Left colon (tissue), 2 donors: ENCODE measurements at places on chromosomes 3 and 15. TPM values are rescaled to one million over a fixed set of nuclear protein-coding genes. Genes with fewer than 3 reads are reported as not detected.
A peak's percentile ranks its signal among the peaks of the same experiment; 100 is the strongest.

DNA sequence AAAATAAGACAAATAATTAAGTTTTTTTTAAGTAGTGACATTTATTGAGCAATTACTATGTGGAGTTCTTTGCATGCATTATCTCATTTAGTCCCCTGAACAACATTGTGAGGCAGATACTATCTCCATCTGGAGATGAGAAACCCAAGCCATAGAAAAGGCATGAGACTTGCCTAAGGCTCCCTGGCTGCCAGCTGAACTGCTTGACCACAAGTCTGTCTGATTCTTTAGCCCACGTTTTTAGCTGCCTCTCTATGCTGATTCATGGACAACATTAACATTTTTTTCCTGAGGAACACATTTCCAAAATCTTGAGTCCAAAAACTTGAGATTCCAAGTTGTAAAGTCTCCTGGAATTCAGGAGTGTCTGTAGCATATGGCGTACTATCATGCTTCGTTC lies 263.6 kb upstream of the GOLGA6L4 start:
- no peak for DNase-seq

- DNase-seq: no peak
These were observed 306.4 kb downstream of the MAGI1 start for GRCh38 chr3:65732051-65732935.

DNA sequence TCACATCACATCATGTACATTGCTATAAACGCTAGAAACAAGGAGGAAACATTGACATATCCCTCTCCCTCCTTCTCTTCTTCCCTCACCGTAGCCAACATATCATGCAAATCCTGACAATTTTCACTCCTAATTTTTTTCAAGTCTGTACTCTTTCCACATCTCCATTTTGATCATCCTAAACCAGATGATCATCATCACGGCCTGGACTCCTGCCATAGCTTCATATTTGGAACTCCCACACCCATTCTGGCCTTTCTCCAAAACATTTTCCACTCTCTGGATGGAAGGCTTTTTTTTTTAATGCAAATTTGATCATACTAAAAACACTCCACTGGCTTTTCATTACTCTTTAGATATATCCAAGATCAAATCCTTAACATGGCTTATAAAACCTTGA lies 248.0 kb upstream of the CNTN3 start:
- DNase-seq: no peak

DNA sequence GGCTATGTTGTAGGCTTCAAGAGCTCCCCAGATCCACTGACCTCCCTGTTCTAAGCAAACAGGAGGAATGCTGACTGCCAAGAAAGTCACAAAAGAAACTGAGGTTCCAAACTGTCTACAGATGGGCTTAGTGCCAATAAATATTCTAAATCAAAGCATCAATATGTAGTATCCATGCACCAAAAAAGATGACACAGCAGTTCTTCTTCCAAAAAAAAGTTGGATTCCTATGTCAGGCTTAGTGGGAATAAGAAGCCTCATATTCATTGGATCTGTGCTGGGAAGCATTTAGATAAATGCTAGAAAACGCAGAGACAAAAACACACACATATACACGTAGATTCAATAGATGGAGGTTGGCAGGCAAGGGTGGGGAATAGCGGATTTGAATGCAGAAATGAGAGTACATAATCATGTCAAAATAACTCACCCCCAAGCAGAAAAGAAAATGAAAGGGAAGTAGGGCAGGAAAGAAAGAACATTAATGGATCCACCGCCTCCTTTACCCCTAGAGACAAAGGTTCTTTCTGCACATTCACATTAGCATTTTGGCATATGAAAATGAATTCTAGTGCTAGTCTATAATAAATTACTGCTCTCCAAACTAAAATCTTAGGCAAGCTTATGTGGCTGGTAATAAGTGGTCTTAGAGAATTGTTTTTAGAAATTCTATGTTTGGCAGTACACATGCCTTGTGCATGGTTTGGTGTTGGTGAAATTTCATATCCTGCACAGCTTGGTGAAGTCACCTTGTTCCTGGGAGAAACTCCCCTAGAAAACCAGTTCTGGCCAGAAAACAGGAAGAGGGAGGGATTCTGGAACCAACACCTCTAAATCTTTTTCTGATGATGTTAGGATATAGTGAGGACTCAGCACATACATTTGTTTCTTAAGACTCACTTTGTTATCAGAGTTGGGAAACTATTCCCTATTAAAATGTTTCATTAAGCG lies 283.4 kb downstream of the LSAMP start:
- no peak for DNase-seq

DNA sequence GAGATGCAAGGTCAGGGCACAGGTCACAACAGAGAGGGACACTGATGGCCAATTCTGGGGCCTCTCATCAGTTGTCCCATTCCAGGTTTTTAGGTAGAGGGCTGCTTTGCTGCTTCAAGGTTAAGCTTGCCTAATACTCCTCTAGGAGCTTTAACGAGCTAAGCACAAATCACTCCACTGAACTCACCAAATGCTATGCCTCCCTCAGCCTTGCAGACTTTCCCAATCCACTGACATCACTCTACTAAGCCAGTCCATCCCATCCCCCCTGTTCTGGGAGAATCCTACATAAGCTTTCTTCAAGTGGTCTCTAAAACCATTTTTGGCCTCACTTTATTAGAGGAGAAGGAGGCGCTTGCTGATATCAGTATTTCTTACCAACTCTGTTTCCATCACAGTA lies 24.8 kb upstream of the PDCD6IP start:
- no peak for DNase-seq

DNA sequence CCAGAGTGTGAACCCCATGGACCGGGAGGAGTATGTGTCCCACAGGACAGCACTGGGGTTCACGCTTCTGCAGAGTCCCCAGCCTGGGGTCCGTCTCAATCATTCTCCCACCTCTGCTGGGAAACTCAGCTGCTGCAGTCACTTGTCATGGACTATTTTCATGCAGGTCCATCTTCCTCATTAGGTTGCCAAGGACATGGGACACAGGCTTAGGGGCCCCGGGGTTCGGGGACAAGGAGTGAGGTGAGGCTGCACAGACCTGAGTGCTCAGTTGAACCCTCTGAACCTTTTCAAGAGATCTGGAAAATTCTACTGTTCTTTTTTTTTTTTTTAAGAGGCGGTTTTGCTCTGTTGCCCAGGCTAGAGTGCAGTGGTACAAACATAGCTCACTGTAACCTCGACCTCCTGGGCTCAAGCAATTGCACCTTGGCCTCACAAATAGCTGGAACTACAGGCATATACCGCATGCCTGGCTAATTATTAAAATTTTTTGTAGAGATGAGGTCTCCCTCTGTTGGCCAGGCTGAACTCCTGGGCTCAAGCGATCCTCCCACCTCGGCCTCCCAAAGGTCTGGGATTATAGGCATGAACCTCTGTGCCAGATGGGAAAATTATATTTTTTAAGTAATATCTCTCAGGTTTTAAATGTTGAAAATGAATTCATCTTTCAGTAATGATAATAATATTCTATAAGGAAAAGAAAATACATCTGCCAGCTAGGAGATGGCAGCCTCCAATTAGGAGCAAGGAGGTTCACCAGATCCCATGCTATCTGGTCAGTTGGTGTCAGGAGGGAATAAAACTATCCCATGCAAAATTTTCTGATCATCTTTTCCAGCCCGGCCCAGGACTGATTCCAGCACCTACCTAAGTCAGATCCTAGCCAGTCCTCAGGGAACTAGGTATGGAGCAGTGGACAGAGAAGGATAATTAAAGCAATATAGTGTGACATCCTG lies 45.2 kb downstream of the RPN1 start:
- no peak for DNase-seq

GRCh38 chr3:119333773-119334509 lies 39.8 kb downstream of the ARHGAP31 start:
- no peak for DNase-seq

CPLX3 gene
- 0.15 TPM for total RNA-seq

DNA sequence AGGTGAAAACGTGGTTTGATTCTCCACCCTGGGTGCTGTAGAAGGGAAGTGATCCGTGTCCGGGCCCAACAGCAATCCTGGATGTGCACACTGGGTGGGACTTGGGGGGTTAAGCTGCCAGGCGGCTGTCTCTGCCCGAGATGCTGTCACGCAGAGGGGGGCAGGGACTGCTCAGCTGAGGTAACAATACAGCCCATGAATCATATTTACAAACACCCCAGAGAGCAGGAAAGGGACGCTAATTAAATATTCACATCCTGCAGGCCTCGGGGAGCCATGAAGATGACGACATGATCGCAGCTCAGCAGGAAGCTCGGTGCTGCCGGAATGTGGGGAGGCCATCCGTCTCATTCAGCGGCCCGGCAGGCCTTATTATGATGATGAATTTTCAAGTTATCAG lies 17.9 kb upstream of the CRABP1 start:
- no peak for DNase-seq

DNA sequence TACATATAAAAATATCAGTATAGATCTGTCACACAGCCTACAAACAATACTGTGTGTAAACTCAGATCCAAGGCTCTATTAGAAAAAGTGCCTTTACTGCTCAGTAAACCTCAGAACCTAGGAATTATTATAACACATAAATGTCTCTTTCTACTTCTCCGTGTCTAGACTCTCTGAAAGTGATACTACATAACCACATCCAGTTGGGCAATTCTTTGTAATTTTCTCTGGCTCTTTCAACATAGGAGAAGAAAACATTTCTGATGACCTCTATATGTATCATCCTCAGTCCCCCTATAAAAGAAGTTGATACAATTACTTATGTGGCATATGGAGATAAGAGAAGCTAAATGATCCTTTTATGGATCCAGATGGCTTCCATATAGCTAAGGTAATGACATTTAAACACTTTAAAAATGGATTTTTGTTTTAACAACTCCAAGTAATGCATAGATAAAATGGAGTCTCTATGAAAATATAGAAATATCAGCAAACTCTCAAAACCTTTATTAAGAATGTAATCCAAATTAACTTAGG lies 104.5 kb downstream of the LSAMP start:
- DNase-seq: no peak

GRCh38 chr3:116301422-116301821 lies 143.9 kb downstream of the LSAMP start:
- DNase-seq: no peak

DNA sequence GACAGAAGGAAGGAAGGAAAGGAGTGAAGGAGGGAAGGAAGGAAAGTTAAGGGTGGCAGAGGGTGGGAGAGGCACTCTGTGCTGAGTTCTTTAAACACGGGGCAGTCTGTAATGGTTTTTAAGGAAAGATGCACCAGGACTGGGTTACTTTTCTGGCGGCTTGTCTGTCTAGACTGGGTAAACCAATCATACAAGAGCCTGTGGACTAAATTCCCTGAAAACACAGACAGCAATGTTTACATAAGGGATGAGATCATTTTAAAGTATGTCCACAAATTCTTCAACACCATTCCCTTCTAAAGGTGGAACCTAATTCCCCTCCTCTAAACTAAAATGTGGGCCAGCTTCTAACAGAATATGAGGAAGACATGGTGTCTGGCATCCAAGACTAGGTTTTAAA lies 235.5 kb upstream of the IGF1R start:
- DNase-seq: no peak

DNA sequence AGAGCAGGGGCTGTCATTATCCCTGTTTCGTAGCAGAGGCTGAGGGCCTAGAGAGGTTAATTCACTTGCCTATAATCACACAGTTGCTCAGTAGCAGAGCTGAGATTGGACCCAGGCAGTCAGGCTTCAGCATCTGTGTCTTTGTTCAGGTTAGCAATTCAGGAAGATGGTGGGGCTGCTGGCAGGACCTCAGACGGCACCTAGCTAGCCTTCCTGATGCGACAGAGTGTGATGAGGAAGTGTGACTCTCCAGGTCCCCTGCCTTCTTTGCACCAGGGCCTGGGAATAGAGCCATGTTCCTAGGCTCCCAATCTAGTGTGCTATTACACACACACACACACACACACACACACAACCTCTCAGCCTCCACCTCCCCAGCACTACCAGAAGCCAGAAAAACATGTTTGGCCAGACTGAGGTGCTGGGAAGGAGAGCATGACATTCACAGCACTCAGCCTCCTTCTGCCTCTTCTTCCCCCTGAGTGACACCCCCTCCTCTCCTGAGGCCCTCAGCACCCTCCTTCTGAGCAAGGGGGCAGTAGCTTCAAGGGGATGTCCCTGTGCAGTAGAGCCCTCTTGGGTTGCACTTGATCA lies 88.9 kb downstream of the TLE3 start:
- no peak for DNase-seq

GRCh38 chr3:5210926-5211325 lies 23.4 kb downstream of the EDEM1 start:
- no peak for DNase-seq

DNA sequence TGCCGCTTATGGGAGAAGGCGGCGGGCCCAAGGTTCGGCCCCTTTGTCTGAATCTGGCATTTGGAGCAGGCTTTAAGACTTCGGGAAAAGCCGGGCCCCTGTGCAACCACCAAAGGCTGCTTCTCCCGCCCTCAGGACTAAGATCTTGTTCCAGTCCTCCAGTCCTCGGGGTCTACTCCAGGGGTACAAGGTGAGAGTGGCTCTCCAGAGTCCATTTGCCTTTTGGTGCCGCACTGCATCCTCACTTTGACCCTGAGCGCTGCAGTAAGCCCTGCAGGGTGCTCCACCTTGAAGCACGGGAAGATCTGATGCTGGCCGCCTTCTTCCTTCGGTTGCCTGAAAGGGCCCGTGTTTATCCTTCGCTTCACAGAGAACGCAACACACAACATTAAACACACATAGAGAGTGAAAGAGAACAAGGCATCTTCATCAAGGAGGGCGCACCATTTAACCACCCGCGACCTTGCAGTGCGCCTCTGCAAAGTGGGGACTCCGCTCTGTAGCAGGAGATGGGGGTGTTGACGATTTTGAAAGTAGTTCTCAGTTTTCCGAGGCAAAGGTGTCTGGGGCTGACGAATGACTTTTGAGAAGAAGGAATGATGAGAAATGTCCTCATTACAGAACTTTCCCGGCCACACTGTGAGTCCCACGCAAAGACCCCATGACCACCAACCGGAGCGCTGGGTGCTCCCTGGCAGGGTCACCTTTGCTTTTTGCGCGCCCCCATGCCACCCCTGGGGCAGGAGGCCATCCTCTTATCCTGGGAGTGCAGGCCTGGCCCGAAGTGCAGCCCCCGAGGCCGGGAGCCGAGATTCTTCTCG lies 1.0 kb downstream of the PIGZ start:
- DNase-seq: no peak

- no peak for DNase-seq
These were observed 334.5 kb upstream of the KCNMB2 start for GRCh38 chr3:178201714-178202113.

DNA sequence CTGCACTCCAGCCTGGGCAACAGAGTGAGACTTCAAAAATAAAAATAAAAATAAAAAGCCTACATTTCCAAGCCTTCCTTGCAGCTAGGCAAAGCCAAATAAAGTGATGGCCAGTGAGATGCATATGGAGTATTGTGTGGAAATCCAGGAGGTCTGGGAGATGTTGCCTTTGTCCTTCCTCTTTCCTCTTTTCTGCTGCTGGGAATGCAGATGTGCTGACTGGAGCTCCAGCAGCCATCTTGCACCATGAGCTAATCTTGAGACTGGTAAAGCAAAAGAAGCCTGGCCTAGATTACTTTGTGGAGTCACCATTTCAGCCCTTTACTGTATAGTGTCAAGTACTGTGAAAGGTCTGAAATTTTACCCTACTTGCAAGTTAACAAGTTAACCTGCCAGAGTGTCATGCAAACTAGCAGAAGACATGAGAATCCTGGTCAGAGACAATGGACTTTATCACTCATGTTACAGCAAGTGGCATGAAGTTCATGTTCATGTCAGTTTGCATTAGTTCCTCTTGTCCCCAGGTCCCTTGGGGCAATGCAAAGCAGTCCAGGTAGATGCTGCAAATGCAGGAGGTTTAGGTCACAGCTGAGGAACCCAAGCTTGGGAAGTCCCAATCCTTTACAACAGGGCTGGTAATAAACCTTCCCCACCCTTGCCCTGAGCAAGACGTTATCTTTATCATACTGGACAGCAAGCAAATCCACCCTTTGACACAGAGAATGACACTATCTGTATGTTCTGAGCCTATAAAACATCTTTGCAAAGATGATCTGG lies 103.1 kb downstream of the TLE3 start:
- peak; percentile 58 for DNase-seq

PLOD2 gene
- 136 TPM for total RNA-seq
